ENCODE measurements at places on chromosomes 2 and 18.

DNA sequence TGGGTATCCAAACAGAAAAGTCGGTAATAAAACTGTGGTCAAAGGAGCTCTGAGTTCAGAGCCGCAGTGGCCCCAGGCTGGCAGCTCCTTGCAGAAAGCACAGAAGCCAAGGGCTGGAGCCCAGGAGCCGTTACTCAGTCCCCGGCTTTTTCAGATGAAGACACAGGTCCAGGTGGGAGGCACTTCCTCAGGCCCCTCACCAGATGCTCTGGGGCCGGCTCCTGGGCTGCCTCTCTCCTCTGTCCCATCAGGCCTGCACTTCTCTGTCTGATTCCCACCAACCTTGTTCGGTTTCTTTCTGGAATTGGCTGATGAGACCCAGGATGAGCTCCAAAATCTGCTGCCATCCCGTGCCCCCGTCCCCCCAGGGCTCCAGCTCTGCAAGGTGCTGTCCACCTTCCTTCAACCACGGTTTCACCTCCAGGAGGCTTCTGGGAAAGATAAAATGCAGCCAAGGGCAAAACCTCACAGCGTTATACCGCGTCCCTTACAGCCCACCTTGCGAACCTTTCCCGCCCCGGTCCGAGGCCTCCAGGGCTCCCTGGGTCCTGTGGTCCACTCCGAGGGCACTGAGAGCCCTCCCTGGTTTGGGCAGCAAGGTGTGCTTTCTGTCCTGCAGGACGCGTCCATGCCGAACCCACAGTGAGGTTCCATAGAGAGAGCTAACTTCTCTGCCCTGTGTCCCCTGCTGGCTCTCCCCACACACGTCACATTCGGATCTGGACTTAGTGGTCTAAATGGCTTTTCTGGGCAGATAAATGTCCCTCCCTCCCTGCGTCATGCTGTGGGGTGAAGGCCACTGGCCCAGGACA lies 102.9 kb downstream of the TPO start:
- DNase-seq = no peak

DNA sequence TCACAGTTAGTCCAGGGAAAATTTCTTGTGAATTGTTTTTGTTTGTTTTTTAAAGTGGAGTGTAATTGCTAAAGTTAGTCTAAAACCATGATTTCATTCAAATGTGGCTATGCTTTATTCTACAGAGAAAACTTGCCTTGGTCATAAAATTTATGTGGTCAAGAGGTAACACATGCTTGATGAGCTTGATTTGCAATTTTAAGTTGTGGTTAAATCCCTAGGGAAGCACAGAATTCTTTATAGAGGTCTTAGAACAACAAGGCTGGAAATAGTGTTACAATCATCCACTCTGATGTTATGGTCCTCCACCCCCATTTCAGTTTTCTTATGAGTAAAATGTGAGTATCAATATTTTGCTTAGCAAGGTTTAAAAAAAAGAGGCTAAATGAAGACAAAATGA lies 359.6 kb downstream of the NRXN1 start:
- no peak for DNase-seq

- no peak for DNase-seq
Measured at GRCh38 chr2:240362216-240362755, 73.2 kb upstream of the GPC1 start.

DNA sequence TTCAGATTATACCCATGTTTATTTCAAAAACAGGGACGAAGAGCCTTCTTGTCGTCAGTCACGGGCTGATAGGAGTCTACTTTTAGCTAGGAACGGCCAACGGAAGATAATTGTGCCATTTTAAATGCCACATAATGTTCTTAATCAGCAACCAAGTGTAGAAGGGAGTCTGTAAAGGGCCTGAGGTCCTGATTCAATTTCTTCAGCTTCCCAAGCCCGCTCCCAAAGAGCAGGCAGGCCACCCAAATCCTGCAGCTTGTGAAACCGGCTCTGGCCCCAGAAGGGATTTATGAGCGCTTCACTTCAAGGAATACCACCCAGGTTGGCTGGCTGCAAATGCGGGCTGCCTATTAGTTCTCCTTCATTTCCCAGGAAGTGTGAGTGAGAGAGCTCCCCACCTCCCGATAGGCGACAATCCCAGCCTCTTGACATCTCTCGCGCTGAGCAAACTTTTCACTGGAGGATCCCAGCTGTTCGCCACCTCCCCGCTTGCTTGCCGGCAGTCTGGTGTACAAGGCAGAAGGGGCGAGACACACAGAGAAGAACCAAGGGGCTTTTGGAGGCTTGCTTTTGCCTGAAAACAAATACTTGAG lies 272.9 kb downstream of the CDH20 start:
- DNase-seq = peak; percentile 71

DNA sequence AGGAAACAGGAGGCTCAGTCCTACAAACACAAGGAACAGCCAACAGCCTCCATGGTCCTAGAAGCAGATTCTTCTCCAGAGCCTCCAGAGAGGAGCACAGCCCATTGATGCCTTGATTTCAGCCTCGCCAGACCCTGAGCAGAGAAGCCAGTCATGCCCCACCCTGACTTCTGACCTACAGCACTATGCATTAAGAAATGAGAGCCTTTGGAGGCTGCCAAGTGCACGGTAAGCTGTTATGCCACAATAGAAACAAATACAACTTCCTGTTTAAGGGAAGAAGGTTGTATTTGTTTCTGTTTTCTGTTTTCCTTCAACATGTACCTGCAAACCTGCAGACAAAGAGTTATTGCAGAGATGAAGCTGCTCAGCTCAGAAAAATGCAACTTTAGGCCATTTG lies 181.3 kb upstream of the AGAP1 start:
- DNase-seq = no peak

DNA sequence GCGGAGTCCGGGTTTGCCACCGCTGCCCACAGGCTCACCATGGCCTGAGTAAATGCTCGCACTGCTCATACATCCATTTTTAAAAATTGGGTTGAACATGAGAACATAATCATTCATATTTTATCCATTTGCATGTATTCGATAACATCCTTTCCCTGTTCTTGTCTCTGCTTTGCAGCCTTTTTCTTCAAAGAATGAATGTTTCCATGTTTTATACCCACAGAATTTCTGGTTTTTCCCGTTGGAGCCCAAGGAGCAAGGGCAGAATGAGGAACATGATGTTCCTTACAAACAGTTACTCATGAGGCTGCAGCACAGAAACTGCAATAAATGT lies 146.5 kb downstream of the CCDC74A start:
- DNase-seq = no peak

DNA sequence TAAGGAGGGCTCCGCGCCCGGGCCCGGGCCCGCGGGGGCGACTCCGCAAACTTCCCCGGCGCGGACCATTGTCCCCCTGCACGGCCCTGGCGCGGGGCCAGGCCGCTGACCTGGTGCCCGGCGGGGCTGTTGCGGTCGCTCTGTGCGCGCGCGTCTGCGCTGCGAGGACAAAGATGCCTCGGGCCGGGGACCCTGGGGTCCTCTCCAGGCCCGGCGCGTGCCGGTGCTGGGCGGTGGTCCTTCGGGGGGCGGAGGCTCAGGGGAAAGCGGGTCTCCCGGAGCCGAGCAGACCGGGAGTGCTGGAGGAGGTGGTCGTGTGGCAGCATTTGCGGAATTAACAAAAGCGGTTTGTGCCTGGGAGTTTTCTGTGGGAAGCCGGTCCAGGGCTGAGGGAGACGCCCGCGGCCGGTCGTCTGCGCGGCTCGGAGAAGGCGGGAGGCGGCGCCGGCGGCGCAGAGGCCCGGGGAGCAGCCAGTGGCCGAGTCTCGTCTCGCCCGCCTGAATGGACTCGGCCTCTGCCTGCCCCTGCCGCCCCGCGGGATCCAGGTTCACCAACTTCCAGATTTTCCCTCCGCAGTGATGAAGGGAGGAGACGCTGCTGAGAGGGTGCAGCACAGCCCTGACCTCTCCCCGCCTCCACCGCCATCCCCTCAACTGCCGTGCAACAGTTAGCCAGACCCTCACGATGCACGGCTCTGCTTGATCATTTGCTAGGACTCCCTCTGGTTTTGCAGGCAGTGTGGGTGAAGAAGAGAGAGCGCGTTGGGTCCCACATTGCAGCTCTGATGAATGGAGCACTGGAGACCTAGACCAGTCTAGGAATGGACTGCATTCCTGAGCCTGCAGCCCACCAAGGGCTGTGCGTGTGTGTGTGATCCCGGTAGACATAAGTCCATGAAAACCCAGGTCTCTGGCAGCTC lies 705 bp downstream of the EFR3B start:
- peak; percentile 45 for DNase-seq

All from NCI-H446 (cell line).